Activated CD4-positive, alpha-beta T cell treated with anti-CD3 and anti-CD28 coated beads, Interleukin-2, amount 10 ng/mL, durations not matched to agents 7 days and 5 days (primary cell): ENCODE measurements at places on chromosomes 13 and 19. TPM values are rescaled to one million over a fixed set of nuclear protein-coding genes. Genes with fewer than 3 reads are reported as not detected.

SHD gene
- total RNA-seq = not detected

CBARP gene
- not detected for total RNA-seq

DPF1 gene
- total RNA-seq = 0.12 TPM

OLFM4 gene
- total RNA-seq = not detected

TGFBR3L gene
- 1.4 TPM for total RNA-seq

PSG6 gene
- total RNA-seq = not detected

DCAF15 gene
- total RNA-seq = 80.3 TPM

TRPM4 gene
- total RNA-seq = 0.25 TPM

FRY gene
- 14.3 TPM for total RNA-seq

NTF4 gene
- total RNA-seq = not detected

ZNF382 gene
- total RNA-seq = 13.8 TPM

SWSAP1 gene
- total RNA-seq = 3.5 TPM

REEP6 gene
- total RNA-seq = 1.8 TPM

DMWD gene
- total RNA-seq = 35.0 TPM

SHISA7 gene
- not detected for total RNA-seq

CYP2F1 gene
- not detected for total RNA-seq

CRLF1 gene
- total RNA-seq = not detected

C2CD4C gene
- total RNA-seq = not detected

OR7A5 gene
- not detected for total RNA-seq

LILRB2 gene
- total RNA-seq = not detected

CEACAM21 gene
- 72.0 TPM for total RNA-seq

TMEM272 gene
- total RNA-seq = 1.3 TPM

HCST gene
- total RNA-seq = 117 TPM

ZIM2 gene
- not detected for total RNA-seq

GPR183 gene
- total RNA-seq = 45.1 TPM

CARS2 gene
- 58.9 TPM for total RNA-seq

CGB3 gene
- not detected for total RNA-seq

ZNF154 gene
- 5.8 TPM for total RNA-seq

RNF17 gene
- total RNA-seq = 0.42 TPM

TEX29 gene
- total RNA-seq = 0.52 TPM

LIN37 gene
- 13.7 TPM for total RNA-seq

ZNF548 gene
- total RNA-seq = 31.8 TPM

KCNC3 gene
- total RNA-seq = 3.4 TPM

THSD8 gene
- total RNA-seq = 31.1 TPM

PSPC1 gene
- 70.5 TPM for total RNA-seq

HNRNPUL1 gene
- total RNA-seq = 333 TPM

ENOX1 gene
- total RNA-seq = 0.19 TPM

VWA8 gene
- 17.9 TPM for total RNA-seq

TINCR gene
- 0.58 TPM for total RNA-seq
